Stimulated activated CD8-positive, alpha-beta memory T cell treated with anti-CD3 and anti-CD28 coated beads, Interleukin-4, amount 100 ng/mL, for 4 hours (primary cell): ENCODE measurements at places on chromosomes 12 and 14.
A peak's percentile ranks its signal among the peaks of the same experiment; 100 is the strongest.

GRCh38 chr14:25908277-25909044 lies 689.4 kb downstream of the NOVA1 start:
- DNase-seq: no peak

- no peak for DNase-seq
These were observed 11.6 kb upstream of the FAM177A1 start for GRCh38 chr14:35034440-35034833.

DNA sequence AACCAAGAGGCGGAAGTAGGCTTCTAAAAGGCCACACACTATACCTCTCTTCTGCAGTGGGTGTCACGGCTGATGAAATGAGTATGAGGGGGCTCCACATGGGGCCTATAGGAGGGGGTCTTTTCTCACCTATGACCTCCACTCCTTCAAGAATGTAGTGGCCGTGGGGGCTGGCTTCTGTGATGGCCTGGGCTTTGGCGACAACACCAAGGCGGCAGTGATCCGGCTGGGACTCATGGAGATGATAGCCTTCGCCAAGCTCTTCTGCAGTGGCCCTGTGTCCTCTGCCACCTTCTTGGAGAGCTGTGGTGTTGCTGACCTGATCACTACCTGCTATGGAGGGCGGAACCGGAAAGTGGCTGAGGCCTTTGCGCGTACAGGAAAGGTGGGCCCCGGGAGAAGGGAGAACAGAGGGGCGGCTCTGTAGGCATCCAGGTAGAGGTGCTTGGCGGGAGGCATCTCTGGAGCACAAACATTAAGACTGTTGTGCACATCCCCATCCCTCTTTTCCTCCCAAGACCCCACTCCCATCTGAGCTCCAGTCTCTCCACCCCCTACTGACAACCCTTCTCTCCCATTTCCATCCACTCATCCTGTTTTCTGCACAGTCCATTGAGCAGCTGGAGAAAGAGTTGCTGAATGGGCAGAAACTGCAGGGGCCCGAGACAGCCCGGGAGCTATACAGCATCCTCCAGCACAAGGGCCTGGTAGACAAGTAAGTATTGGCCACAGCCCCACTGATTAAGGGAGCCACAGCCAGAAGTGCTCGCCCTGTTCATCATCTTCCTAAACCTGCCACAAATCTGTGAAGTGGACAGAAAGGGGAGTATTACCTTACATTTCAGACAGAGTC lies 3.8 kb downstream of the GPD1 start:
- no peak for DNase-seq

DNA sequence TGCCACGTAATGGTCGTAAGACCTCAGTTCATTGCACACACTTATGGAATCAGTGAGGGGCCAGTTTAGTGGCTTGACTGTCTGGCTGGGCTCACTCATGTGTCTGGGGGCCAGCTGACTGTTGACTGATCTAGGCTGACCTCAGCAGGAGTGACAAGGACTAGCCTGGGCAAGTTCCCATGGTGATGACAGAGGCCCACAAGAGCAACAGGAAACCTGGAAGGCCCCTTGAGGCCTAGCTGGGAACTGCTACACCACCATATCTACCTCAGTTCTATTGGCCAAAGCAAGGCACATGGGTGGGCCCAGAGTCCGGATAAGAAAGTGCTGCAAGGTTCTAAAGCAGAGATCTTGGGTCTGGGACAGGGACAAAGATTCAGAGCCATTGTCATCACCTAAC lies 21.3 kb upstream of the RFLNA start:
- no peak for DNase-seq

DNA sequence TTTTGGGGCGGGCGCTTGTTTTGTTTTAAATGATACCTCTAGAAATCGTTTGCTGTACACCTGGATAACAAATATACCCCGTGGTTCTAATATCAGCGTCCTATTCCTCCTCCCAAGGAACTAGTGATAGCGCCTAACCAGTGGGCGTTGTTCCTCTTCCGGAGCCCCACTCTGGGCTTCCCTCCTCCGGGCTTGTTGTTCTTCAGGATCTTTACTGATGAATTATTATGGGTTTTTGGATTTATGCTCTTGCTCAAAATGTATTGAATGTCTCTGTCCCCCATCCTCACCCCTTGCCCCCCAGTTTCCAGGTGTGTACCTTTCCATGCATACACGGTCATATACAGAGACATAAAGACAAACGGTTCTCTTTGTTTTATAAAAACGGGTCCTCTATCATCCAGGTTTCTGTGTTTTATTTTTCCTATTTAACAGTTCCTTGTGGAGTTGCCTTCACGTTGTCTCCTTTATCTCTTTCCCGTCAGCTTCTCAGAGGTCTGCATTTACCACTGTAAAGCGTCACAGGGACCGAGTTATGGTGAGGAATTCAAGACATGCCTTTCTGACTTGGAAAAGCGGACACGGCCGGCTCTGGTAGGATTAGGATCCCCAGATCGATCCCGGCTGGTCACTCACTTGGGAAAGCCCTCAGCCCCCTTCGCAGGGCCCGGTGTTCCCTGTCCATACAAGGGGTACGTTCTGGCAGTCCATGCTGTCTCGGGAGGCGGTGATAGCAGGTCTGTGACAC lies 655 bp upstream of the PLEKHG3 start:
- DNase-seq: no peak

DNA sequence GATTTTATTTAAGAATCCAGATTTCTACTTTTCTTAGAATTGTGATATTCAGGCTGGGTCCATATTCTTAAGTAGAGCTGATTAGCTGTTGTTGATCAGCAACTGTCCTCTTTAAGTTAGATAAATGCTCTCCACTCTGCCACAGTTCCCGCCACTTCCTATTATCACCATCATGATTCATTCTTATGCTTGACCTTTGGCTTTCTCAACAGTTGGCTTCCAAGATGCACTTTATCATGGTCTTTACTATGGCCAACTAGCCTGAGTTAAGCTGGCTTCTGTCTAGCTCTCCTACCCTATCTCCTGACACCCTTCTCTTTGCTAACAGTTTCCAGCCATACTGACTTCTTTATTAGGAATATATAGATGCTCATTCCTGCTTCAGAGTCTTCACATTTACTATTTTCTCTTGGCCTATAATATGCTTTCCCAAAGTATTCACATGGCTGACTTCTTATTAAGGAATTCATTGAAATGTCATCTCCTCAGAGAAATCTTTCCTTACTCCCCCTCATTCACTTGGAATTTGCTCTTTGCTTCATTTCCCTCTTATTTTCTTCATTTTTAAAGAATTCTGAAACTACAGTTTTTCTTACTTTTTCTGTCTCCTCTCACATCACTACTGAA lies 149.0 kb upstream of the IGF1 start:
- no peak for DNase-seq

DNA sequence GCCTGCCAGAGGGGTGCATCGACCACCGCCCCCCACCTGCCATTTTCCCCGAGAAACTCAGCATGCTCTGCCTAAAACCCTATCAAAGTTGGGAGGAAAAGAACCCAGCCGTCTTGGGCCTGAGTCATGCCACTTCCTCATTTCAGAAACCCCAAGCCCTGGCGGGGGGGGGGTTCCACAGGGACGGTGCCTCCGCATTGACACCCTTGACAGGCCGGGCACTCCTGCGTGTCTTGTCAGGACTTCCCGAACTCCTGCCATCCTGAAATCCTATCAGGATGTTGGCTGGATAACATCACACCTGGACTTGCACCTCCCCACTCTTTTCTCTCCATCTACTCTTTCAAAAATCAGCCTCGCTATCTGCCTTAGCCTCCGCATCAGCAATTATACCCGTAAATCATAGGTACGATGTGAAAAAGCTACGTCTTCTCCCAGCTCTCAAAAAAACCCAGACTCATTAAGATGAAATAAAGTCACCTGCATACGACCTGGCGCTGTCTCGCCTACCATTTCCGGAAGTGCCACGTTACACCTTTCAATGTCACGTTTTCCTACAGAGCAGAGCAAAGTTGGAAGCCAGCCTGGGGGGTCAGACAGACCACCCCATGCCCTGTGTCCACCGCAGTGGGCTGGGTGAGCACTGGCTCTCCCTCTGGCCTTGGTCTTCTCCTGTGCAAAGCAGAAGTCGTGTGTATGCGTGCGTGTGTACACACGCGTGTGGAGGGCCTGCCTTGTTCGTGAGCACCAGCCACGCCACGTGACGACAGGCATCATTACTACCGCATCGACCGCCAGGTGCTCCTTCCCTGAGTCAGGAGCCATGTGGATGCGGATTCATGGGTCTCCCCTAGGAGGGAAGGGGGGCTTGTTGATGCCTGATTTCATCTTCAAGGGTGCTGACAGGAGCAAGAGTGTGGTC lies 96.7 kb downstream of the RFLNA start:
- peak; percentile 47 for DNase-seq

GRCh38 chr12:45309836-45310626 lies 94.1 kb downstream of the ANO6 start:
- no peak for DNase-seq

DNA sequence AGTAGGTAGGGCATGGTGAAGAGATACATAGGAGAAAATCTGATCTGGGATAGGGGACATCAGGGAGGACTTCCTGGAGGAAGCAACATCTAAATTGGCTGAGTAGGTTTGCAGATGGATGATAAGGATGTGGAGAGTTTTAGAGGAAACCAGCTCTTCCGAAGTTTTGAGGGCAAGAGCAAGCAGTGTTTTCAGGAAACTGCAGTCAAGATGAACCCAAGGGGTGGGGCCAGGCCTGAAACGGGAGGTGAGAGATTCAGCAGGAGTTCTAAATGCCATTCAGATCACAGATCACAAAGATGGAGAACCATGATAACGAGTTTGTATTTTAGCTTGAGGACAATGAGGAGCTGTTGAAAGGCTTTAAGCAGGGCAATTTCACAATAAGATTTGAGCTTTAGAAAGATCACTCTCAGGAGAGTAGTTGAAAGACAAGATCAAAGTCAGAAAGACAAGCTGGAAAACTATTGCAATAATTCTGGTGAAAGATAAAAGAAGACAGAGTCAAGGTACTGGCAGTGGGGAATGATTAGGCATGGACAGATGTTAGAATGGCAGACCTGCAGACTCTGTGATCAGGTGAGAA lies 70.1 kb upstream of the PLXNC1 start:
- DNase-seq: no peak

GRCh38 chr14:91636604-91637003 lies 95.3 kb downstream of the CATSPERB start:
- no peak for DNase-seq

DNA sequence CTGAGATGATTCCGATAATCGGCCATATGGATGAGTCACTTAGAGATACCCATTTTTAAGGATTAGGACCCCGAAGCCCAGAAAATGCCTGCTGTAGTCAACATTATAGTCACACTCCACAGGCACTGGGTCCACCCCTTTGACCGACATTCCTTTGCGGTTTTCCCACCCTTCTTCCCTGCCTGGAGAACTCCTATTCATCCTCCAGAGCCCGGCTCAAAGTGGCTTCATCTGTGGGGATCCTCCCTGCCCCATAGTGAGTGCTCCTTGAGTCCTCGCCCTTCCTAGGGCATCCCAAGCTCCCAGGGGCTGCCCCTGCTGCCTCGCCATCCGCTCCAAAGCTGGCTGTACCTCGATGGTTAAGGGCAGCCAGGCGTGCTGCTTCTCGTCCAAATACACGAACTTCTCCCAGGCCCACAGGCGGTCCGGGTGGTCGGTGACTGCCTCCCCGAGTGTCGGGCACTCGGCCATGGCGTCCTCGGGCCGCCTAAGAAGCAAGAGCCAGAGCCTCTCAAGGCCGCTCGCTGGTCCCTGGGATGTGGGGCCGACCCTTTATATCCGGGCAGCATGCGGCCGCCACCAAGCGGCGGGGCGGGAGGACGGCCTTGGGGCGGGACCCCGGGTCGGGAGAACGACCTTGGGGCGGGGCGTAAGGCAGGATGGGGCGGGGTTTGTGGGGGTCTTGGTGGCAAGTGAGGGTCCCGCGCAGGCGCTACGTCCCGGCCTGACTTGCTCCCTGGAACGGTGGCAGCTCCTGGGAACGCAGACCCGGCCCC lies at the start of gene TCL1A:
TSS of gene TCL1A (minus strand) at position 530 of the 776 bp plus-strand sequence. CDS start at position 471, 59 bp downstream.
- DNase-seq: no peak
